Fibroblast of lung (primary cell): ENCODE measurements at places on chromosomes 16 and 17. TPM values are rescaled to one million over a fixed set of nuclear protein-coding genes. Genes with fewer than 3 reads are reported as not detected.

The KREMEN2 gene
- total RNA-seq, result not detected in 2 replicates

The ANKRD40CL gene
- under 0.01 TPM in 1 of 2 replicates, not detected in the other for total RNA-seq

The SPPL2C gene
- total RNA-seq, result not detected in 2 replicates

DNA sequence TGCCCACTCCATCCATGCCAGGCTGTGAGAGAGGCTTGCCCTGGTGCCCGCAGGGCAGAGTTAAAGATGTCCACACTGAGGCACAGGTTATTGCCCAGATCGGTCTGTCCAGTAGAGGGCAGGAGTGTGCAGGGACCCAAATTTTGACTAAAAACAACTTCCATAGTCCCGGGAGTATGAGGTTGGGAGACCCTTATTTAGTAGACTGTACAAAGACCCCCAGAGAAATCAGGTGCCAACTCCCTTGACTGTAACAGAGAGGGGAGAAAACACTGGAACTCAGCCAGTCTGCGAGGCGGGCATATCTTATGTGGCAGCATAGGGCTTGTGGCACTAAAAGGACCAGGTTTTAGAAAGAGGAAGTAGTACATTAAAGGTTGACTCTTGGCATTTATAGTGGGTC lies 43.4 kb downstream of the HNF1B start:
- H3K4me1 ChIP-seq, result peaks cover 2% of the 10 kb centered on the region
- H3K27ac ChIP-seq, result no peak overlapping the region
- no peaks in the 10 kb centered on the region for H3K36me3 ChIP-seq
- peak; percentile 11 for DNase-seq

GRCh38 chr16:60318486-60318885 lies 1584.4 kb upstream of the GOT2 start:
- no peak for DNase-seq
- H3K36me3 ChIP-seq, result no peaks in the 10 kb centered on the region
- H3K4me3 ChIP-seq, result no peak overlapping the region
- no peaks in the 10 kb centered on the region for H3K4me1 ChIP-seq
- no peak overlapping the region for H3K27ac ChIP-seq

DNA sequence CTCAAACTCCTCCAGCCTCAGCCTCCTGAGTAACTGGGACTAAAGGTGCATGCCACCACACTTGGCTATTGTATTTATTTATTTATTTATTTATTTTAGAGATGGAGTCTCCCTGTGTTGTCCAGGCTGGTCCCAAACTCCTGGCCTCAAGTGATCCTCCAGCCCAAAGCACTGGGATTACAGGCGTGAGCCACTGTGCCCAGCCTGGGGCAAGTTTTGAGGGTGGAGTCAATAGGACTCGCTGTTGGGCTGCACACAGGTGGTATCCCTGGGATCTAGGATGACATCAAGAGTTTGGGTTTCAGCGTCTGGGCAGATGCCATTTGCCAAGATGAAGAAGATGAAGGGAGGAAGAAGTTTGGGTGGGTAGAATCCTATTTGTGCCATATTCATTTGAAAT lies 213.9 kb downstream of the GSG1L start:
- no peak overlapping the region for H3K4me3 ChIP-seq
- H3K27me3 ChIP-seq, result no peaks in the 10 kb centered on the region
- no peak for DNase-seq
- no peaks in the 10 kb centered on the region for H3K36me3 ChIP-seq
- no peaks in the 10 kb centered on the region for H3K4me1 ChIP-seq
- no peak overlapping the region for H3K27ac ChIP-seq
